SK-MEL-5 (cell line): ENCODE measurements at places on chromosomes 12 and 14. TPM values are rescaled to one million over a fixed set of nuclear protein-coding genes. Genes with fewer than 3 reads are reported as not detected.

DNA sequence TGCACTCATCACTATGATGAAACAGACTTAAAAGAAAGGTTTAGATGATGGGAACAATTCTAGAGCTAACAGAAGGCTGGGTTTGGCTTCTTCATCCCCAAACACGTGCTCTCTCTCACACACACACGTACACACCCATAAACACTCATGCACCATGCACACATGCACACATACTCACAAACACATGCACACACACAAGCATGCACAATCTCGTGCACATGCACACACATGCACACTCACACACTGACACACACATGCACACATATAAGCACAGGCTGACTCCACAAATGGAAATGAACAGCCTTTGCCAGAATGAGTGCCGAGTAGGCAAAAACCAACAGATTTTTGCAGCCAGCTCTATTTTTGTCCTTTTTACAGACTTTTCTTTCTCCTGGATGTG is 1571.6 kb downstream of the AACS start:
- no peak for DNase-seq

GRCh38 chr12:45878630-45879255 is 111.6 kb downstream of the SCAF11 start:
- no peak for DNase-seq

GRCh38 chr14:99408286-99408970 is 72.2 kb downstream of the SETD3 start:
- no peak for DNase-seq

- DNase-seq: no peak
Measured at GRCh38 chr12:31011336-31011735, 62.3 kb upstream of the DDX11 start.

GRCh38 chr12:78696267-78696666 is 168.3 kb upstream of the SYT1 start:
- DNase-seq: no peak

DNA sequence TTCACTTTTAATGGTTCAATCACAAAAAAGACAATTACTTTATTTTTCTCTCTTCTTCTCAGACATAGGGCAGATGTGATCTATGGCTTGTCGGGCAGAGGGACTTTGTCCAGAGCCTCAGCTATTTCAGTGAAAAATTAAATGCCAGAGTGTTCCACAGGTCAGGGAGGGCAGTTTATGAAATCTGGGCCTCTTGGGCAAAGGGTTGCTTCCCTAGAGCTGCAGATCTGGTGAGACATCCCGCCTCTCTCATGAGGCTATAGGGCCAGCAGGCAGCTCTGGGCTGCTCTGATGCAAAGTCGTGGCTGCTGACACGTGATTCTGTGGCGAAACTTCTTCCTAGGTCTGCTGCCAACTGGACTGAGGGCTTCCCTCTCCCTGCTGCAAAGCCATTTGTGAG is 6.0 kb downstream of the CLMN start:
- DNase-seq: peak; percentile 73

DNA sequence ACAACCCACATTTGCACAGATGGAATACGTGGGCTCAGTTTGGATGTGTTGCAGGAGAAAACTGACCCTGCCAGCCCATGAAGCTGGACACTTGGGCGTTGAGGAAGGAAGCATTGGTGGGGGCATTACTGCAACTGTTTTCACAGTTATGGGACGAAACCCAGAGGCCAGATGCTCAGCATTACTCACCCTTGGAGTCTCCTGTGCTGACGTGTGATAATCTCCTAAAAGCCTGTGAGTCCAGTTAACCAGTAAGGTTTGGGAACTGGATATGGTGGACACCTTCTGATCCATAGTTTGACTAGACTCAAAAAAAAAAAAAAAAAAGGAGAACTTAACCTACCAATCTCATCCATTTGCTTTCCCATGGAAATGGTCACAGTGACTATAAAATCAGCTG is 52.8 kb upstream of the EGLN3 start:
- no peak for DNase-seq

GRCh38 chr14:30573966-30574365 is 15.0 kb downstream of the G2E3 start:
- DNase-seq: no peak

- no peak for DNase-seq
Measured at GRCh38 chr14:80172375-80173051, 38.8 kb downstream of the DIO2 start.

GRCh38 chr14:106549064-106549463 is 1022.7 kb downstream of the TMEM121 start:
- no peak for DNase-seq

DNA sequence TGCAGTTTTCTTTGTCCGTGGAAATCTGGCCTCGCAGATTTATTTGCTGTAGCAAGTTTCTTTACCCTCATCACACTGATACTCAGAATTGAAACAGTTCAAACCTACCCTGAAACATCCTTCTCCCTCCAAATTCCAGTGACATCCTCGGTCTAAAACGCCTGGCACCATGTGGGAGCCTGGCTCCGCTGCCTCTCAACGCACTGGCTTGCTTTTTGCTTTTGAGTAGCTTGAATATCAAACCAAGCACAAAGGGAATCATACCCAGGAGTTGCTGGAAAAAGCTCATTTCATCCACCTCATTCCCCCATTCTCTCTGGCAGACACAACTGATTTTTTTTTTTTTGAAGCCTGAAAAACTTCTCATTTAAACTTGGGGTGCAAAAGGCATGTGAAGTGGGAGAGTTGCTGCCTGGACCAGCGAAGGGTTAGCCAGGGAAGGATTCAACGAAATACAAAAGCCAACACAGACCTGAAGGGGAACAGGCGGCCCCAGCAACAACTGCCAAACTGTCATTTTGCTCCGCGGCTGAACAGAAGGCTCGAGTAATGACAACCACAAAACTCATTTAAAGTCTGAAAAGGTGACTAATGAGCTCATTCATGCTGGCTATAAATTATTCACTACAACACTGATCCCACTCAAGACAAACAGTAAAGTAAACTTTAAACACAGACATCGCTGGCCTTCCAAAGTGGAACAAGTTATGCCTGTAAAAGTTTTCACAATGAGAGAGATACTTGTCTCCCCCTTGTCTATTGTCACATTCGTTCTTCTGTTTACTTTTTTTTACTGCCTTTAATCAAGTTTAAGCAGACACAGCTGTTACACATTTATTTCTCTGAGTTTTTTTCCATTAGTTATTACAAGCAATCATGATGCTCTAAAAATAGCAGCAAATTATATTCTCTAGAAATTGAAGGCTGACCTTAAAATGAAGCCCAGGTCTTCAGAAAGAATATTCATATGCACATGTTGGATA is 12.5 kb upstream of the FOXN3 start:
- DNase-seq: no peak

DNA sequence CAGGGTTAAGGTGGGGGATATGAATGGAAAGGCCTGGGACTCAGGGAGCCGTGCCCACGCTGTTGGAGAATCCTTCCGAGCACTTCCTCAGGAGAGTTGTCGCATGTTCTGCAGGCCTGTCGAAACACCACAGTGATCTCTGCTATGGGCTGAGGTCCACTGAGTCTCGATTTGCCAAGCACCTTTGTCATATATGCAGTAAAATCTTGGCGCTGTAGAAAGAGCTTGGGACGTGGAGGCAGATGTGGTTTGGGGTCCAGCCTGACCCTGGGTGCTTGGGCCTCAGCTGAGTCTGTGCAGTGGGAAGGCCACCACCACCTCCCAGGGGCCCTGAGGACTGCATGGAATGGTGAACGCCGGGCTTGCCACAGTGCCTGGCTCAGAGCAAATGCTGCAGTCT is 32.9 kb downstream of the C14orf132 start:
- no peak for DNase-seq

DNA sequence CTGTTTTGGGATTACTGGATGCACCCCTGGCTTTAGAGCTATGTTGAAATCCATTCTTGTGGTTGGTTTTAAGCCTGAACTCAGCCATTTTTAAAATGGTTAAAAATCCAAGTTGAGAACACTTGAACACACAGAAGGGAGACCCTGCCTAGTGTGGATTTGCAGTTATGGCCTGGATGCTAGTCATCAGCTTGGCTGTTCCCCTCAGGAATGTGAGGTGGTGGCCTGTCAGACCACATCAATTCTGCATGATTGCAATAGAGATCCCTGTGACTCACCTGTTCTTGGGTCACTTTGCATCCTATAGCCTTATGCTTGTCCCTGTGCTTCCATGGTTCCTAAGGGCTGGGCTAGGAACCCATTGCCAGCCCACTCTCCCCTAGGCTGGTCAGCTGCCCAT is 454.1 kb downstream of the ATP23 start:
- no peak for DNase-seq

DNA sequence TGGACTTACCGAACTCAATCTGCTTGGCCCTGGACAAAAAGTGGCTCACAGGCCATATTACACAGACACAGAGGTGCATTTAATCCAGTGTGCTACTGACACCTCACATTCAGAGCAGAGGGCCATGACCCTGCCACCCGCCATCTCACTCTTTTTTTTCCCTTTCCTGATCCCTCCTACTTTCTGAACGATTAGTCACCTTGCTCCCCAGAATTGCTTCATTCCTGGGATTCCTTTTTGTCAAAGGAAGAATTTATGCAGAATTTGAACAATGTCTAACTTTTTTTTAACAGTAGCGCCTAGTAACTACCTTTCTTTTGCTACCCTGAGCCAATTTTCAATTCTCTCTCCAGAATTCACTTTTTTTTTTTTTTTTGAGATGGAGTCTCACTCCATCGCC is 4.6 kb downstream of the PKP2 start:
- DNase-seq: no peak

DNA sequence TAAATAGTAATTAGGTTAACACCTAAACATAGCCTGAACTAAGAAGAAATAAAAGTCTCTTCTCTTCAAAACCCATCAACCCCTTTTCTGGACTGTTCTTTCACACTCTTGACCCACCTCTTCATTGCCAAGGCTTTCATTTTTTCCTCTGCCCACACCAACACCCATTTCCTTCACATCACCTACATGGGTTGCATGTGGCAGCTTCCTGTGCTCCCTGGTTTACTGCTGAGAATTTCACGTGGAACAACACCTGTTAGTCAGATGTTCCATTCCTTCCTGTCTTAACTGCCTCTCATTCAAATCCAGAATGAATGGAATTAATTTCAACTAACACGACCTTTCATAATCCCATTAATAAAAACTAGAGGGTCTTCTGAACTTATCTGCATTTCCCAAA is 157.3 kb downstream of the BCAT1 start:
- DNase-seq: no peak

- no peak for DNase-seq
Measured at GRCh38 chr14:103724116-103724515, 8.5 kb downstream of the ZFYVE21 start.

GRCh38 chr12:108672054-108672453 is 38.4 kb upstream of the SELPLG start:
- DNase-seq: no peak

GRCh38 chr14:102013669-102014200 is 49.4 kb downstream of the DYNC1H1 start:
- no peak for DNase-seq

- no peak for DNase-seq
Measured at GRCh38 chr12:131327521-131328488, 374.1 kb downstream of the ADGRD1 start.

DNA sequence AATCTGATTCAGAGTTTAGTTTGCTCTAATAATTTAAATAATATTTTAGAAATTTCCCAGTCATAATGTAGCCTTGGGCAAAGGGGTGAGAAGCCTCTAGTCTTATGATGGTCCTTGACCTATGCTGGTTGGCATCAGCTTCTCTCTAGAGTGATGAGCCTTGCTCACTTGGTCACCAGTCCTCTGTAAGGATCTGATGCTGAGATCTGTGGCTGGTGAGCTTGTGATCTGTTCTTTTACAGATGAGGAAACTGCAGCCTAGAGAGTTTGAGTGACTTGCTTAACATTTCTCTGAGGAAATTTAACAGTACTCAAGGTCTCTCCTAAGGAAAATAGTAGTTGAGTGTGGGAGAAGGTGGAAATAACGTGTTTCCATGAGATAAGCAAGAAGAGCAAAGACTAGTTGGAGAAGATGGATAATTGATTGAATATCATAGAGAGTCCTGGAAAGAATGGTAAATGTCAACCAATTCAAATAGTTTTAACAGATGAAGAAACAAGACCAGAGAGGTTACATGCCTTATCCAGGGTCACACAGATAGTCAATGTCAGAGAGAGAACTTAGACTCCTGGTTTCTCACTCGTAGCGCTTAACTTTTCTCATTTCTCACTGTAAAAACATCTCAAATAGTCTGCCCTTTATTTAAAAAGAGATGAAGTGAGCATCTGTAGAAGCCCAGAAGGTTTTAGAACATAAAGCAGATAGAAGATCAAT is 89.7 kb upstream of the ETV6 start:
- DNase-seq: no peak

DNA sequence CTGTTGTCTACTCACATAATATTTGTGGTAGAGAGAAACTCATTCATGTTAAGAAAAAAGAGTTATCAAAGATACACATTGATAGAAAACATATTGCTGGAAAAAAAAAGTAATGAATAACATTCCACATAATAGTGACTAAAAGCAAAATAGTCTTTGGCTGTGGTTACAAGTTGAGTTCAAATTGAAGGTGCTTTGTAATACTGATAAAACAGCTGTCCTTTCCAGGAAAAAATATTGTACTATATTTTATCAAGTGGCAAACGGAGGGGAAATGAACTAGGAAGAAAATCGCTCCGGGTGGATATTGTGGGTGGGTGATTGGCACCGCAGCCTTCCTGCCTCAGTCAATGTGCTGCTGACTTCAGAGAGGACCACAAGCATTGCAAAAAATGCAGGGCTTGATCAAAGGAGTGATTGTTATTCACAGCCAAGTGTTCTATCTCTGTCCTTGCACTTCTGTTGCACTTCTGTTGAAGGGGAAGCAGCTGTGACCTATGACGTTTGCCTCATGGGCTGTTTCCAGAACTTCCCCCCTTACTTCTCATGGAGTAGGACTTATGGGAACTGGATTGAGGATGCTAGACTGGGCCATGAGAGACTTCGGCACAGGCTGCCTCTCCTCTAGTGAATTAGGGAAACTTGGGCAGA is 114.4 kb downstream of the VRK1 start:
- peak; percentile 95 for DNase-seq

DNA sequence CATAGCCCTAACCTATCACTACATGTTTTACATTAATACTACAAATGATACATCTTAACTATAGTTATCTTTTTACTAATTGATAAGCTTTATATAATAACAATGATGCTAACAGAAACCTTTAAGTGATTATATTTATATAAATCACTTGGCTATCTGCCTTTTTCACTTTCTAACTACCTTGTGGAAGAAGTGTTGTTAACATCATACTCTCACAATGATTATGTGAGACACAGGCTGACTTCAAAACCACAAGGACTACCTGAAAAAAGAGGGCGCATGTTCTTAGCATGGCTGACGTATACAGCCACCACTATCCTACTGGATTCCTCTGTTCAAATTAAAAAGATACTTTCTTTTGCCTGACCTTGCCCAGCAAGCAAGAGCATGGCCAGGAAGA is 135.3 kb upstream of the SOX5 start:
- no peak for DNase-seq

GRCh38 chr12:41103614-41104013 is 84.5 kb upstream of the PDZRN4 start:
- DNase-seq: no peak

The FBXW8 gene
- 14.2 and 15.6 TPM in 2 replicates for total RNA-seq

The DPPA3 gene
- not detected in 2 replicates for total RNA-seq

The AMHR2 gene
- total RNA-seq: 0.13 TPM in 1 of 2 replicates, not detected in the other

The TOMM20L gene
- total RNA-seq: not detected in 2 replicates

The ZDHHC22 gene
- 0.08 and 0.13 TPM in 2 replicates for total RNA-seq

The TAS2R19 gene
- total RNA-seq: 0.32 and 0.55 TPM in 2 replicates

The KHNYN gene
- total RNA-seq: 30.9 and 37.5 TPM in 2 replicates

The CEP170B gene
- total RNA-seq: 20.2 and 20.4 TPM in 2 replicates
